ENCODE measurements at places on chromosomes 2 and 18. TPM values are rescaled to one million over a fixed set of nuclear protein-coding genes. Genes with fewer than 3 reads are reported as not detected.

- no peak overlapping the region for H3K27ac ChIP-seq
- H3K27me3 ChIP-seq, result no peaks in the 10 kb centered on the region
- H3K36me3 ChIP-seq, result no peaks in the 10 kb centered on the region
These were observed 61.4 kb downstream of the TGOLN2 start for GRCh38 chr2:85266146-85267041.

GRCh38 chr2:215693999-215694580 is 258.2 kb upstream of the FN1 start:
- DNase-seq, result no peak
- peaks cover 6% of the 10 kb centered on the region for H3K27me3 ChIP-seq
- H3K4me1 ChIP-seq, result no peaks in the 10 kb centered on the region
- no peaks in the 10 kb centered on the region for H3K36me3 ChIP-seq

DNA sequence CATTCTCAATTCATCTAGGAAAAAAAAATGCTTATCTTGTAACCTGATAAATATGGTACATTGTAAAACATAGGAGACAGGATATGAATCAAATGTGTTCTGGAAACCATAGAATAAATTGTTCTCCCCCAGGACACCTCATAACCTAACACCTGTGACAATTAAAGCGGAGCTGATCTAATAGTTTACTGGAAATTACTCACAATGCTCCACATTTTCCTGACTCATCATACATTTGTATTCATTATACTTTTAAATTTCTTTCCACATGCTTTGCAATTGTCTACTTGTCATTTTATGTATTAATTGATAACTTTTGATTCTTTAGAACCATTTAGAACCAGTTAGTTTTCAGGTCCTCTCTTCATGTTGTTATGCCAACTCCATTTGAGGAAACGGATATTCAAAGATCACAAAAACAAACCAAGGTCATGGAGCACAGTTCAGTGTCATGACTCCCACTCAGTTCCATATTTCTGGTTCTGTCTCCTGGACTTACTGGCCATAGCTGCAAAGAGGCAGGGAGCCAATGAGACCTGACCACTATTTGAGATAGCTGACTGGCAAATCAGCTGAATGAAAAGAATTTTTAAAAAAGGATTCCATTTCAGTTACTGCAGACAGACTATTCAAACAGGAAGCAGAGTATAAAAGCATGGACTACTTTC is 128.5 kb downstream of the CALCRL start:
- H3K4me1 ChIP-seq, result no peaks in the 10 kb centered on the region
- no peaks in the 10 kb centered on the region for H3K36me3 ChIP-seq
- H3K4me3 ChIP-seq, result no peak overlapping the region

GRCh38 chr2:9423922-9424272 is 443 bp downstream of the CPSF3 start:
- no peak overlapping the region for H3K4me3 ChIP-seq
- peaks cover 33% of the 10 kb centered on the region for H3K4me1 ChIP-seq
- H3K36me3 ChIP-seq, result peaks cover 19% of the 10 kb centered on the region

DNA sequence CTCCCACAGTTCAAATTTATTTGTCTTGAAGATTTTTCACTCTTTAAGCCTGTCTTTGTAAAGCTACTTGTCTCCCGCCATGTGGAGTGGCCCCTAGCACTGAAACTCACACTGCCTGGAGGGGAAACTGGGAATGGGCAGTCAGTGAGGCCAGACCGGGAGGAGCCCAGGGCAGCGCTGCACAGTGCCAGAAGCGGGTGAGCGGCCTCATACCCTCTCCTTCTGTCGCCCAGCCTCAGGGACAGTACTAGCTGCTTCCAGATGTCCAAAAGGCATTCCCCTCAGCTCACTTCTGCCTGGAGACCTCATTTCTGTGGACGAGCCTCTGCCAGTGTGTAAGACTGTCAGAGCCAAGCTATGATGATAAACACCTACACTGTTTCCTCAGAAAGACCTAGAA is 79.9 kb downstream of the SEPTIN10 start:
- no peaks in the 10 kb centered on the region for H3K4me1 ChIP-seq
- DNase-seq, result no peak
- H3K27ac ChIP-seq, result no peak overlapping the region
- no peaks in the 10 kb centered on the region for H3K36me3 ChIP-seq

- no peak for DNase-seq
- H3K36me3 ChIP-seq, result no peaks in the 10 kb centered on the region
- H3K4me3 ChIP-seq, result peak overlapping the region; percentile 21
- H3K4me1 ChIP-seq, result peaks cover 9% of the 10 kb centered on the region
These were observed 8.3 kb upstream of the TNS1 start for GRCh38 chr2:218010984-218011652.

- H3K4me3 ChIP-seq, result no peak overlapping the region
- no peak overlapping the region for H3K27ac ChIP-seq
These were observed 807.8 kb downstream of the TRIB2 start for GRCh38 chr2:13524492-13524891.

DNA sequence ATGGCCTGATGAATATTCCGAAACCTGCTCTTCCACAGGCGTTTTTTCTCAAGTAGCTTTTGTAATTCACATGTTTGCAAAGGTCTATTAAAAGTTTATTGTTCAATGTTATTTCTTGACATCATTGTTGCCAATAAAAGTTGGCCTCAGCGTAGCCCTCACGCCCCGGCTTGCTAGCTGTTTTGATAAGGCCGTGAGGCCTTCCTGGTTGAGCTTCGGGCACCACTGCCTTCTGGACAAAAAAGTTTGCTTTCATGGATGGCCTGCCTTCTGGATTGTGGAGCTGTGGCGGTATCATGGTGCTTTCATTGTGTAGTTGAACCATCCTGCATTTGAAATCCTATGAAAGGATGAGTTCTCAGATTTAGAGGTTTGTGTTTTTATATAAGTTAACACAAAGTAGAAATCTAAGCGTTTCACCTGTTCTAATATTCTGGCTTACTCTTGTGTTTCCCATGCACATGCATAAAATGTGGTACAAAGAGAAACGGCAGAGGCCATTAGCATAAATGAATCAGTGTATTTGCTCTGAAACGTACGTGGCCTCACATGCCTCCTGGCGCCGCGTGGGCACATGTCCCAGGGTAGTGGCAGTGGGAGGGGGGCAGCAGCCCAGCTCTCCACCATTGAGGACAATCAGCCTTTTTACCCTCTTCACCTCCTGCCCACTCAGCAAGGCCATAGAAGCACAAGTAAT is 134.5 kb downstream of the NCK2 start:
- DNase-seq, result no peak
- no peaks in the 10 kb centered on the region for H3K27me3 ChIP-seq
- peaks cover 93% of the 10 kb centered on the region for H3K4me1 ChIP-seq
- no peak overlapping the region for H3K4me3 ChIP-seq
- H3K36me3 ChIP-seq, result peaks cover 83% of the 10 kb centered on the region
- H3K27ac ChIP-seq, result peak overlapping the region; percentile 42

REG3A gene
- not detected for total RNA-seq

IL1RN gene
- total RNA-seq, result 4.6 TPM

CAVIN2 gene
- not detected for total RNA-seq

LOXHD1 gene
- total RNA-seq, result 0.05 TPM

CLIP4 gene
- total RNA-seq, result 19.5 TPM

TCF23 gene
- total RNA-seq, result not detected

All from activated CD4-positive, alpha-beta T cell treated with anti-CD3 and anti-CD28 coated beads for 36 hours (primary cell).